Activated CD4-positive, alpha-beta T cell treated with anti-CD3 and anti-CD28 coated beads, Interleukin-2, amount 50 U/mL, for 4 hours (primary cell): ENCODE measurements at places on chromosomes 7 and 10.

- no peak for DNase-seq
Observed at GRCh38 chr10:17473228-17473950, 19.0 kb upstream of the ST8SIA6 start.

- DNase-seq, result no peak
Observed at GRCh38 chr10:97204826-97205679, 19.3 kb upstream of the SLIT1 start.

DNA sequence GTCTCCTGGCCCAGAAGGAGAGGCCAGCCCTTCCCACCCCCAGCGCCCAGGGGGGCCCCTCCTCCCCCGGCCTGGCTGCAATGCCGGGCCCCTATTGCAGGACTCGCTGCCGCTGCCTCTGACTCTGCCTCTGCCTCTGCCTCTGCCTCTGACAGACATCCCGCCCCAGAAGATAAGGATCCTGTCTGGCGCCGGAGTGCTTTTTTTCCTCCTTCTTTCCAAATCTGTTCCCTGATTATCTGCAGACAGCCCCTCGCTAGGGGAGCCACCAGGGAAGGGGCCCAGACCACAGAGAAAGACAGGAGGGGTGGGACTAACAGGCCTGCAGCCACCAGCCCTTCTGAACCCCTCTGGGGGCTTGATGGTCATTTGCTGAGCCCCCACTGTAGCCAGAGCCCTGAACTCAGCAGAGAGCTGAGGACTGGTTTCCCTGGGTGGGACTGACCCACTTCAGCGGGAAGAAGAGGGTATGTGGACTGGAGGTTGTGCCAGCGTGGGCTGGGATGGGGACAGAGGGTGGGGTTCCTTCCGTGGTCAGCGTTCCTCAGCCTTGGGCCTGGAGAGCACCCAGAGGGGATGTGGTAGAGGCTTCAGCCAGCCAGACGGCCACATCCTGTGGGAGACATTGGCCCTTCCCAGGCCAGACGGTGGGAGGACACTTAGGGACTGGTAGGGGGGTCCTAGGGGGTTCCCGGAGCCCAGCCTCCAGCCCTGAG is 22.8 kb downstream of the UNC5B start:
- DNase-seq, result no peak

DNA sequence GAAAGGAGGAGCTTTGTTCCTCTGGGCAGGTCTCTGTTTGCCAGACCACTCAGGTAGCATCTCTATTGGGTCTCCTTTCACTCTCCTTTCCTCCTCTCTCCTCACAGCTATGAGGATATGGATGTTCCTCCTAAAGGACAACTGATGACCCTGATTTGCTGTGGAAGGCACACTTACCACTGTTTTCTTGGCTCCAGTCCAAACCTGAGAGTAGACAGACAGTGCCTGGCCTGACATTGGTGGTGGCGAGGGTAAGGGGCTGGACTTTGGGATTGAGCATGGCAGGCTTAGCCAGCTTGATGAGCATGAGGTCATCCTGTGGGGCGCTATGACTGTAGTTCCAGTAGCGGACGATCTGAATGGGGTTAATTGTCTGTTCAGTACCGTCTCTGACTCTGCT is 3.6 kb downstream of the PRSS37 start:
- DNase-seq, result no peak

DNA sequence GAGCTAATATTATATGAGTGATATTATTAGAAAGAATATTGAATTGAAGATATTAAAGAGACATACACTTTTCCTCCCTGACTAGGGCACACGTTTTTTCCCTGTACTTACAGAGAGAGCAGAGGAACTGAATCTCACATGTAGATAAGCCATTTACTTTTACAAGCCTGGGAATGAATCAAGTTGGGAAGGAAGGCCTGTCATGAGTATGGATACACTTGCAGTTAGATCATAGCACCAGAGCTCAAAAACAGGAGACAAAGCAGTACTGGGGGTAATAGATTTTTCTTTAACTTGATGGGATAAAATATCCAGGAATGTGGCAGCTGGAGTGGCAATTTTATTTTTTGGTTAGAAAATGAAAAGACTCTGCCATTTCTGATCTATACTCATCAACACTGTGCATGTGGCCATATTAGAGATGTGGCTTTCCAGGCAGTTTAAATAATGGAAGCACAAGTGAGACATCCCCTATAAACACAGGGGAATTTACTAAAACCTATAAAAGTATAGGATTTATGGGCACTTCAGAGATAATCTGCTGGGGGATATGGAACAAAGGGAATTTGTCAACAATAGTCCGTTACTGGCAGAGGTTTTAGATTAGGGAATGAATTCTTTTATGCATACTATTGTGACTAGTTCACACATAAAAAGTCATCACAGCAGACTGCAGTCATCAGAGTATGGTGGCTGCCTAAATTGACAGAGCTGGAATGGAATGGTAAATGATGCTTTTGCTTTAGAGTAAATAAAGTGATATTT is 657.7 kb upstream of the MBL2 start:
- DNase-seq, result no peak

DNA sequence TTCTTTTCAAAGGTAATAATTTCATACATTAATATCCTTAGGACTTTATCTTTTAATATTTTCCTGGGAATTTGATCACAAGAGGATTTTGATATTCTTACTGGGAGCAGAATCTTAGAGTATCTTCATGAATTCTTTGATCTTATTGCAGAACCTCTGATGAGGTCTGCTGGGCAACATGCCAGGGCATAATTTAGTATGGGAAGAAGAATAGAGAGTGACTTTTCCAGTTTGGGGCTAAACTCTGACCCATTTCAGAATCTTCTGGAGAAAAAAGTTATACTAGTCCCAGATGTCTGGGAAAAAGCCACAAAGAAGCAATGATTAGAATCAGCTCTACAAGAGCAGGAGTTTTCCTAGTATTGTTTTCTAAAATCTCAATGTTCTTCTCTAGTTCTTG is 28.0 kb upstream of the RSU1 start:
- no peak for DNase-seq

DNA sequence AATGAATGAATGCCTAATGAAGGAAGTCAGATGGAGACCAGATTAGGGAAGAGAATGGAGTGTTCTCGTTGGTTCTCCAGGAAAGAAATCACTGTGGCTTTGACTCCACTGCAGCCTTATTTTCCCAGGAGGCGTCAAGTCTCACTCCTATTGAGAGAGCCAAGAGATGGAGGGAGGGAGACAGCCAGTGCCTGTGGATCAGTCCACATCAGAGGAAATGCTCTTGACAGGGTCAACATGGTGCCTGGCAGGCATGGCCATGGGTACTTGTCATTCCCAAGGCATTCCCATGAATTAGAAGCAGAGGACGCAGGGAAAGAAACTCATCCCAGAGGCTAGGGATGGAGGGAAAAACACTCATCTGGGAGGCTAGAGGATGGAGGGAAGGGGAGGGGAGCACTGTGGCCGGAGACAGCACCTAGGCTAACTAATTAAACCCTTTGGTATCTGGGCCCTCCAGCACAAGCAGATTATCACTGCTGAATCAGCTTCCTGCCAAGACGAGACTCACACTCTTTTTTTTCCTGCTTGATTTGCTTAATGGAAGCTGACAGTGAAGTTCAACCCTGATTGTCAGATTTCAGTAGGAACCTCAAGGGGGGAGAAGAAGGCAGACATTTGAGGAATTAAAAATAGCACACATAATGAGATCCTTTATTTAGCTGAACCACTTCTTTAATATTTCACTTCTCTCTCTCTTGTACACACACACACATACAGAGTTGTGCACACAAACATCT is 1233.2 kb upstream of the AUTS2 start:
- DNase-seq, result no peak

- peak; percentile 65 for DNase-seq
Observed at GRCh38 chr10:69222157-69223027, 2.3 kb downstream of the HKDC1 start.

GRCh38 chr7:66187905-66188304 is 17.2 kb upstream of the TPST1 start:
- no peak for DNase-seq

DNA sequence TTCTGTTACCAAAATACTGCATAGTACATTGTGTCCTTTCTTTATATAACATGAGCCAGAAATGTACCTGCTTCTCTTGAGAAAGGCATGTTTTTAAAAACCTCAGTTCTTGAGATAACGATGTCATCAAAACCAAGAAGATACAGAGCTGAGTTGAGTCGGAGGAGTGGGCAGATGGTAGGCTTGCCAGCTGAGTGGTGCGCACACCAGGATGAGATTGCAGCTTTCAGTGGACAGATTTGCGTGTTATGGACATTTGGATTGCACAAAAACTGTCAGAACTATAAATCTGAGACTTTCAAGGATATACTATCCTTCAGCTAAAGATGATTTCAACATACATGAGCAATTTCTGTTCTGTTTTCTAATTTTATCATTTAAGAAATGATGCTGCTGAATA is 25.0 kb downstream of the PRKAR2B start:
- no peak for DNase-seq

GRCh38 chr10:97050205-97050745 is 135.5 kb downstream of the SLIT1 start:
- DNase-seq, result no peak

DNA sequence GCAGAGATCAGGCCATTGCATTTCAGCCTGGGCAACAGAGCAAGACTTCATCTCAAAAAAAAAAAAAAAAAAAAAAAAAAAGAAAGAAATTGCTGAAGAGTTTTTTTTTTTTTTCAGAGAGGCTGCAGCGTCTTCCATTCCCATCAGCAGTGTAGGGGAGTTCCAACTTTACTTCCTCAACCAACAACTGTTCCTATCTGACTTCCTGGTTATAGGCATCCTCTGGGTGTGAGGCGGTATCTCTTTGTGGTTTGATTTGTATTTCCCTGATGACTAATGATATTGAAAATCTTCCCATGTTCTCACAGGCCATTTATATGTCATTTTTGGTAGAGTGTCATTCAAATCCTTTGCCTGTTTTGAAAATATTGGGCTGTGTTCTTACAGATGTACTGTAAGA is 40.2 kb downstream of the PRTFDC1 start:
- no peak for DNase-seq

- no peak for DNase-seq
Observed at GRCh38 chr10:124675261-124675660, 68.9 kb downstream of the FAM53B start.

DNA sequence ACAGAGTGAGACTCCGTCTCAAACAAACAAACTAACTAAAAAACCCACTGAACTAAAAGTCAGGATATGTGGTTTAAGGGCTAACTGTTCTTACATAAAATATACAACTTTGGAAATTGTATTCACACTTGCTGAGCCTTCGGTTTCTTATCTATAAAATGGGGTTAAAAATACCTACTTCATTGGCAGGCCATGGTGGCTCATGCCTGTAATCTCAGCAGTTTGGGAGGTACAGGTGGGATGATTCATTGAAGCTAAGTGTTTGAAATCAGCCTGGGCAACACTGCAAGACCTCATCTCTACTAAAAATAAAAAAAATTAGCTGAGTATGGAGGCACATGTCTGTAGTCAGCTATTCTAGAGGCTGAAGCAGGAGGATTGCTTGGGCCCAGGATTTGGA is 115.4 kb upstream of the KLF6 start:
- DNase-seq, result no peak

- no peak for DNase-seq
Observed at GRCh38 chr10:97584060-97584797, at the start of gene HOGA1. Gene HOGA1, plus strand, starts transcription at chr10:97584389. Its CDS starts 315 bp downstream, at chr10:97584704.

DNA sequence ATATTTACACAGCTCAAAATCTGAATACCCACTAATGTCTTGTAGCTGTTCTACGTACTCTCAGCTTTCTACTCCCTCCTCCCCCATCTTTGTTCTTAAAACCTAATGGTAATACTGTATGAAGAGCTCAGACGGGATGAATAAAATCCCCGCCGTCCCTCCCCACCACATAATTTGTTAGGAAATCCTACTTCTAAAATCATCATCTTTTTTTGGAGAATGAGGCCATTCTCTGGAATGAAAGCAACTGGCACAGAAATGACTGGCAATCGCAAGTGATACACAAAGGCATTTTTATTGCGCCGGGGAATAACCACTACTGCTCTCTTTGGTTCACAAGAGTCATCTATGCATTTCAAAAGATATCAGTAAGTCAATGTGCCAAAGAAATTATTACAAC is 27.3 kb downstream of the SLC35B4 start:
- no peak for DNase-seq

- no peak for DNase-seq
Observed at GRCh38 chr7:65980478-65981250, 1.3 kb downstream of the GUSB start.

GRCh38 chr7:142438923-142439515 is 181.2 kb upstream of the PRSS58 start:
- DNase-seq, result no peak

- DNase-seq, result no peak
Observed at GRCh38 chr10:76939933-76940468, 697.6 kb downstream of the KCNMA1 start.

DNA sequence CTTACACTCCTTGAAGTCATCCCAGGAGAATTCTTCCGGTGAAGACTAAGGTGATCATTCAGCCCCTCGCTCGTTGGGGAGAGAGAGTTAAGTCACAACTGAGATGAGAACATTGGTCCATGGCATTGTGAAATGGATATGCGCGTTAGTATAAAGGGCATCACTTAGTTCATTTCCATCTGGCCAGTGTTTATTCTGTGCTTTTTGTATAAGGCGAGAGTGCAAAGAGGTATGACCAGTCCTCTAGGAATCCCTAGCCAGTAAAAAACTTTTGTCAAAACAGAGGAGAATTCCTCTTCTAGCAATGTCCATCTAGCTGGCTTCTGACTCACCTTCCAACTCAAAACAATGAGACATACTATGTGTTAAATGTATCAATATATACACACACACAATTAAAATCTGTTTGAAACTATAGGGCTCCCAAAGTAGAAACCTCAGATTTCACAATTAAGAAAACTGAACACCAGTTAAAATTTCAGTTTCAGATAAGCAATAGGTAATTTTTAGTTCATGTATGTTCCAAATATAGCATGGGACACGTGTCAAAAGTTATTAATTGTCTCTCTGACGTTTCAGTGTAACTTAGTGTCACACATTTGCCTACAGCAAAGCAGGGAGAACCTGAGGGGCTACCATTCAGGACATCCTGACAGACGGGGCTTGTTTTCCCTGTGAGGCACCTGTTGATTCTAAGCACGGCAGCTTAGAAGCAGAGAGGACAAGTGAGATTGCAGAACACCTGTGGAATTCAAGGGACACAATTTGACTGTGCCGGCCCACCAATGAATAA is 158.9 kb downstream of the KLF6 start:
- DNase-seq, result no peak

GRCh38 chr7:134854816-134855215 is 75.4 kb downstream of the CALD1 start:
- no peak for DNase-seq
